ENCODE measurements at places on chromosomes 11 and 22.

DNA sequence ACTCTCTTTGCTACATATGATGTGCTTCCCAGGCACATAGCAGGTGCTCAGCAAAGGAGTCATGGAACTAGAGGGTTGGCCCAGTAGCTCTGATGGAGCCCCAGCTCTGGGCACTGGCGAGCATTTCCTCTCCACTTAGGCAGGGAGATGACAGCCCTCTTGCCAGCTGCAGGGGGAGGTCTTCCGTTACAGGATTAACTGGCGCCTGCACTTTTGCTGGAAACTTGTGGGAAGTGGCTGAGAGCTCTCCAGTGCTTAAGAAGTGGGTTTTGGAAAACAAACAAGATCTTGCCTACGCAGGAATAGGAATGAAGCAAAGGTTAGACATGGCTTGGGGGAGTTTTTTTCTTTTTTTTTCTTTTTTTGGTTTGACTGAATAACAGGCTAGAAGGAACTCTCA is 75.5 kb downstream of the MICAL2 start:
- peaks cover 5% of the 10 kb centered on the region for H3K4me1 ChIP-seq
- no peaks in the 10 kb centered on the region for H3K27me3 ChIP-seq
- no peak for DNase-seq
- H3K36me3 ChIP-seq = no peaks in the 10 kb centered on the region
- H3K4me3 ChIP-seq = no peak overlapping the region

GRCh38 chr11:131710511-131710910 is 340.1 kb downstream of the NTM start:
- no peaks in the 10 kb centered on the region for H3K36me3 ChIP-seq
- H3K4me3 ChIP-seq = no peak overlapping the region
- H3K4me1 ChIP-seq = no peaks in the 10 kb centered on the region
- H3K27ac ChIP-seq = no peak overlapping the region

- H3K36me3 ChIP-seq = no peaks in the 10 kb centered on the region
- H3K27ac ChIP-seq = no peak overlapping the region
- no peaks in the 10 kb centered on the region for H3K4me1 ChIP-seq
- no peak for DNase-seq
Observed at GRCh38 chr22:29055192-29055830, 6.3 kb downstream of the C22orf31 start.

- no peaks in the 10 kb centered on the region for H3K27me3 ChIP-seq
- H3K36me3 ChIP-seq = no peaks in the 10 kb centered on the region
- H3K27ac ChIP-seq = no peak overlapping the region
- no peak for DNase-seq
- H3K4me1 ChIP-seq = no peaks in the 10 kb centered on the region
- H3K4me3 ChIP-seq = no peak overlapping the region
Observed at GRCh38 chr22:32686354-32686753, 115.2 kb upstream of the TIMP3 start.

GRCh38 chr11:118238421-118238820 is 13.6 kb upstream of the JAML start:
- no peaks in the 10 kb centered on the region for H3K36me3 ChIP-seq
- H3K4me1 ChIP-seq = peaks cover 4% of the 10 kb centered on the region
- H3K4me3 ChIP-seq = no peak overlapping the region
- DNase-seq = no peak
- H3K27ac ChIP-seq = no peak overlapping the region

DNA sequence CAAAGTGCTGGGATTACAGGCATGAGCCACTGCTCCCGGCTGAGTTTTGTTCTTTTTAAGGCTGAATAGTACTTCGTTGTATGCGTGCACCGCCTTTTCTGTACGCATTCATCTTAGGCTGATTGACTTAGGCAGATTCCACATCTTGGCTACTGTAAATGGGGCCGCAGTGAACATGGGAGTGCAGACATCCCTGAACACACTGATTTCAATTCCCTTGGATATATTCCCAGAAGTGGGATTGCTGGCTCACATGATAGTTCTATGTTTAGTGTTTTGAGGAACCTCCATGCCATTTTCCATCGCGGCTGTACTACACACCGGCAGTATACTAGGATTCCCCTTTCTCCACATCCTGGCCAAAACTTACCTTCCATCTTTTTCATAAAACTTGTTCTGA is 10.4 kb upstream of the ZNF74 start:
- no peak overlapping the region for H3K27ac ChIP-seq
- H3K4me1 ChIP-seq = no peaks in the 10 kb centered on the region
- no peak for DNase-seq

GRCh38 chr11:34191578-34191977 is 86.1 kb downstream of the NAT10 start:
- no peaks in the 10 kb centered on the region for H3K4me1 ChIP-seq
- H3K27me3 ChIP-seq = no peaks in the 10 kb centered on the region
- H3K27ac ChIP-seq = no peak overlapping the region
- DNase-seq = no peak
- no peak overlapping the region for H3K4me3 ChIP-seq

- DNase-seq = no peak
- no peaks in the 10 kb centered on the region for H3K4me1 ChIP-seq
- H3K27ac ChIP-seq = no peak overlapping the region
- H3K36me3 ChIP-seq = no peaks in the 10 kb centered on the region
Observed at GRCh38 chr11:23778971-23779370, 717.9 kb upstream of the LUZP2 start.

DNA sequence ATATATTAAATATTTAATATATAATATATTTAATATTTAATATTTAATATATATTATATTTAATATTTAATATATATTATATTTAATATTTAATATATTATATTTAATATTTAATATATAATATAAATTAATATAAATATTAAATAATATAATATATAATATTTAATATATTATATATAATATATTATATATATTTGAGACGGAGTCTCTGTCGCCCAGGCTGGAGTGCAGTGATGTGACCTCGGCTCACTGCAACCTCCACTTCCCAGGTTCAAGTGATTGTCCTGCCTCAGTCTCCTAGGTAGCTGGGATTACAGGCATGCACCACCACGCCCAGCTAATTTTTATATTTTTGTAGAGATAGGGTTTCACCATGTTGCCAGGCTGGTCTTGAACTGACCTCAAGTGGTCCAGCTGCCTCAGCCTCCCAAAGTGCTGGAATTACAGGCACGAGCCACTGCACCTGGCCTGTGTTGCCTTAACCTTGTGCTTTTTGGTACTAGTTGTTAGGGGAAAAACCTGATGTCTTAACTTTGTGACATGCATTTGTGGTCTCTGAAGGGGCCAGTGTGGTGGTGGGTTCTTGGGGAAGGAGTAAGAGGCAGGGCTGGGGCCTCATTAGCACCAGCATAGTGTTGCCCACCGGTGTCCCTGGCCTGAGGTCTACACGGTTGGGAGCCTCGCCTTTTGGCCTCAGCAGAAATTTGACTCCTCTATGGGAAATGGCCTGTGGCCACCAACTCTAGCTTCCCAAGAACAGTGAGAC is 16.6 kb downstream of the SEC14L3 start:
- H3K4me3 ChIP-seq = no peak overlapping the region
- H3K36me3 ChIP-seq = no peaks in the 10 kb centered on the region
- no peaks in the 10 kb centered on the region for H3K27me3 ChIP-seq
- H3K27ac ChIP-seq = no peak overlapping the region

DNA sequence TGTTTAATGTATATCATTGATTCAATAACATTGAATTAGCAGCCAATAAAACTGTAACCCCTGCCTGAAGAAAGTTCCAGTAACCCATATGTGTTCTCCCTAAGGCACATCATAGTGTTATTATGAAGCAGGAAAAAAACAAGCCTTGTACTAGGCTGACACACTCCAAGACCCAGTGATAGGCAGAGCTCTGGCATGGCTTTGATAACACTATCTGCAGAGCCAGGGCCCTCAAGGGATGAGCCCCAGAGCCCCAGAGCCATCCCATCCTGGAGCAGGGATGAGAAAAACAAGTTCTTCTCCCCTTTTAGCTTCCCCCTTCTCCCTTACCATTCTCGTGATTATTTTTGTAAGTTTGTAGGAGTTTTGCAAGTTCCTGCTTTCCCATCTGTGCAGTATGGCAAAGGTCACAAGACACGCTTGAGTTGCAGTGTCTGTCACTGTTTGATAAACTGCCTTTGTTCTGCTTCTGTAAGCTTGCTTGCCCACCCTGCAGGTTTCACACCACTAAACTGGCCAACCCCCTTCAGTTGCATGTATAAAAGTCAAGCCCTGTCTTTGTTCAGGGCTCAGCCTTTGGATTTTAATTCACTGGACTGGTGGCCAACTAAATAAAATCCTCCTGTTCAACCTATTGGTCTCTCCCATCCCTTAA is 22.3 kb upstream of the GUCY1A2 start:
- H3K4me3 ChIP-seq = no peak overlapping the region
- no peaks in the 10 kb centered on the region for H3K36me3 ChIP-seq
- DNase-seq = no peak
- H3K27me3 ChIP-seq = no peaks in the 10 kb centered on the region

DNA sequence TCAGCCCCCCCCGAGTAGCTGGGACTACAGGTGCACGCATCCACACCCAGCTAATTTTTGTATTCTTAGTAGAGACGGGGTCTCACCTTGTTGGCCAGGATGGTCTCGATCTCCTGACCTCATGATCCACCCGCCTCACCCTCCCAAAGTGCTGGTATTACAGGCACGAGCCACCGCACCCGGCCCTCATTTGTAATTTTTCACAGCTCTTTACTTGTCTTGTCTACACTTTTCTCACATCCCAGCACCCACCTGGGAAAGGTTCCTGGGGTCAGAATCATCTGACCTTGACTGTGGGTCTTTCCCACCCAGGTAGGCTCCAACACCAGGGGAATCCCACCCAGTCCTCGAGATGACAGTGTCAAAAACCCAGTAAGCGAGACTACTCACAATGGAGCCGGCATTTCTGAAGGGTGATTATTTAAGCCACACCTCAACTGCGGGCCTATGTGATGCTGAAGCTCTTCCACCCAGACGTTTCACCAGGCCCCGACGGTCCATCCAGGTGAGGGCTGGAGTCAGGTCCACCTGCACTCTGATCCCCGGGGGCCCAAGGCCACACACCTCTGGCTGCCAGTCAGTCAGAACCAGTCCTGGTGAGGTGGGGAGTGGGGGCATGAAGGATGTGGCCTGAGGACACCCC is 23.4 kb downstream of the CELSR1 start:
- no peak overlapping the region for H3K4me3 ChIP-seq
- no peak for DNase-seq
- H3K27me3 ChIP-seq = no peaks in the 10 kb centered on the region
- no peak overlapping the region for H3K27ac ChIP-seq
- H3K36me3 ChIP-seq = no peaks in the 10 kb centered on the region

- no peaks in the 10 kb centered on the region for H3K4me1 ChIP-seq
- no peak for DNase-seq
- H3K27me3 ChIP-seq = no peaks in the 10 kb centered on the region
- H3K27ac ChIP-seq = no peak overlapping the region
- no peaks in the 10 kb centered on the region for H3K36me3 ChIP-seq
- no peak overlapping the region for H3K4me3 ChIP-seq
Observed at GRCh38 chr22:42468841-42469240, 36.6 kb upstream of the NFAM1 start.

GRCh38 chr11:699753-700152 is 4.1 kb downstream of the TMEM80 start:
- no peak overlapping the region for H3K27ac ChIP-seq
- H3K27me3 ChIP-seq = no peaks in the 10 kb centered on the region
- H3K4me3 ChIP-seq = no peak overlapping the region
- H3K4me1 ChIP-seq = peaks cover 5% of the 10 kb centered on the region
- no peaks in the 10 kb centered on the region for H3K36me3 ChIP-seq

- no peaks in the 10 kb centered on the region for H3K36me3 ChIP-seq
- no peaks in the 10 kb centered on the region for H3K4me1 ChIP-seq
- no peak for DNase-seq
- no peak overlapping the region for H3K27ac ChIP-seq
- H3K27me3 ChIP-seq = no peaks in the 10 kb centered on the region
- no peak overlapping the region for H3K4me3 ChIP-seq
Observed at GRCh38 chr11:60705895-60706294, 6.5 kb downstream of the MS4A8 start.

DNA sequence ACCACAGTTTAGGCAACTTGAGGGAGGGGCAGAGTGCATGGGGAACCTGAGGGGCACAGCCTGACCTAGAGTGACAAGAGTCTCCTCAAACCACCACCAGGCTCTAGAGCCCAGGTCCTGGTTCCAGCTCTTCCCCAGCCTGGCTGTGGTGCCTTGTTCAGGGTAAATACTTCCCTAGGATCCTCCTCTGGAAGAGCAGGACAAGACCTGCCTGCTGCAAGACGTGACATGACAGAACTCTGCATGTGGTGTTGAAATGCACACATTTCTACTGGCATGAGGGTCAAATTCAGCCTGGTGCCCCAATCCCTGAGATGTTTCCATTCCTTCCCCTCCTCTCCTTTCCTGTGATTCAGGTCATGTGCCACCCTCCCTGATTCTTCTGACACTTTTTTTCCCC is 3.3 kb downstream of the SEC14L2 start:
- no peaks in the 10 kb centered on the region for H3K27me3 ChIP-seq
- DNase-seq = no peak
- H3K36me3 ChIP-seq = no peaks in the 10 kb centered on the region
- peaks cover 5% of the 10 kb centered on the region for H3K4me1 ChIP-seq
- peak overlapping the region; percentile 72 for H3K27ac ChIP-seq

- H3K27me3 ChIP-seq = no peaks in the 10 kb centered on the region
- H3K4me3 ChIP-seq = no peak overlapping the region
- H3K27ac ChIP-seq = no peak overlapping the region
- DNase-seq = no peak
- H3K36me3 ChIP-seq = no peaks in the 10 kb centered on the region
Observed at GRCh38 chr11:128189823-128190222, 397.5 kb downstream of the ETS1 start.

- no peaks in the 10 kb centered on the region for H3K36me3 ChIP-seq
- DNase-seq = no peak
- no peak overlapping the region for H3K4me3 ChIP-seq
- H3K27me3 ChIP-seq = no peaks in the 10 kb centered on the region
- no peak overlapping the region for H3K27ac ChIP-seq
- no peaks in the 10 kb centered on the region for H3K4me1 ChIP-seq
Observed at GRCh38 chr11:91563176-91563575, 661.4 kb upstream of the FAT3 start.

- no peaks in the 10 kb centered on the region for H3K27me3 ChIP-seq
- H3K4me3 ChIP-seq = no peak overlapping the region
- H3K36me3 ChIP-seq = no peaks in the 10 kb centered on the region
- H3K27ac ChIP-seq = no peak overlapping the region
- no peak for DNase-seq
Observed at GRCh38 chr22:23518376-23519187, 61.5 kb downstream of the IGLL1 start.

GRCh38 chr11:7515447-7515886 is 1.7 kb downstream of the PPFIBP2 start:
- no peak overlapping the region for H3K27ac ChIP-seq
- H3K36me3 ChIP-seq = no peaks in the 10 kb centered on the region
- no peak overlapping the region for H3K4me3 ChIP-seq

DNA sequence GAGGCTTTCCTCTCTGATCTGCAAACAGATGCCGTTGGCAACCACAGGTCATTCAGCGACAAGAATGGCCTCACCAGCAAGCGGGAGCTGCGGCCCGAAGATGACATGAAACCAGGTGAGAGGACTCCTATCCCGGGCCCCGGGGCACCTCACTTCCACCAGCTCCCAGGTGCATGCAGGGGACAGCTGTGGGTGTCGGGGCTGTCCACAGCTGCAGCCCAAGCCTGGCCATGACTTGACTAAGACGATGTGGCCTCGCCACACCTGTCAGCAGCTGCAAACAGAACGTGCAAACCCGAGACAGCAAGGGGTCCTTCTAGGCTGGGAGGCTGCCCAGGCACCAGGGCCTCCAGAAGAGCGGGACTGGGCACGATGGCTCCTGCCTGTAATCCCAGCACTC is 3.6 kb downstream of the GAL start:
- H3K4me3 ChIP-seq = no peak overlapping the region
- H3K27ac ChIP-seq = no peak overlapping the region
- H3K4me1 ChIP-seq = peaks cover 6% of the 10 kb centered on the region
- no peaks in the 10 kb centered on the region for H3K36me3 ChIP-seq
- no peak for DNase-seq

- no peaks in the 10 kb centered on the region for H3K27me3 ChIP-seq
- H3K36me3 ChIP-seq = no peaks in the 10 kb centered on the region
- no peak for DNase-seq
Observed at GRCh38 chr11:6040874-6041273, 10.3 kb upstream of the OR56A1 start.

All from breast epithelium (tissue), 4 donors.